ENCODE measurements at places on chromosomes 5 and 9.

DNA sequence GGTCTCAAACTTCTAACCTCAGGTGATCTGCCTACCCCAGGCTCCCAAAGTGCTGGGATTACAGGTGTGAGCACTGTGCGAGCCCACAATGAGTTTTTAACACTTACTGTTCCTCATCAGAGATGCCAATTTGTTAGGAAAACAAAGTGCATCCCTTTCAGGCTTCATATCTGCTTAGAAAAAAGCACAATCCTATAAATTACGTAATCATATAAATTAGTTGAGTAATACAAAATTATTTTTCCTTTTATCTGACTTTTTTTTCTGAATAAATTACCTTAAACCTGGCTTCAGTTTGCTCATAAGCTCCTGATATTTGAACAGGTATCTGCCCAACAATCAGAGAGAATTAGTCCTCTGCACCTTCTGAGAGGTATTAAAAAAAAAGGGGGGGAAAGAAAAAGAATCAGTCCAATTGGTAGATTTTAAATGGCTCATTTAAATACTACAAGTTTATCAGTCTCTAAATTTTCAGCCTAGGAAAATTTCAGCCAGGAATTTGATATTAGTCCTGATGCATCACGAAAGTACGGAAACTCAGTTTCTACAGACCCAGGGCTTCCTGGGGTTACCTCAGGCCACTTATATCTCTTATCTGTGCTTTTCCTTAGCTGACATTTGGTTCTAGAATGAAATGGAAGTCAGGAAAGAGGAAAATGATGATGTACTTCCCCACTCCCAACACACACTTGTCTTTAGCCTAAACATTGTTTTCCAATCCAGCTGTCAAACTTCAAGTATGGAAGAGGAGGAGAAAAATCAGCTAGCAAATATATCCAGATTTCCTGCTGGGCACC lies 26.8 kb downstream of the ITGA1 start:
- DNase-seq: no peak

- no peak for DNase-seq
These were observed 40.7 kb downstream of the HRH2 start for GRCh38 chr5:175698401-175699115.

GRCh38 chr5:127997201-127997704 lies 86.3 kb upstream of the SLC12A2 start:
- no peak for DNase-seq

DNA sequence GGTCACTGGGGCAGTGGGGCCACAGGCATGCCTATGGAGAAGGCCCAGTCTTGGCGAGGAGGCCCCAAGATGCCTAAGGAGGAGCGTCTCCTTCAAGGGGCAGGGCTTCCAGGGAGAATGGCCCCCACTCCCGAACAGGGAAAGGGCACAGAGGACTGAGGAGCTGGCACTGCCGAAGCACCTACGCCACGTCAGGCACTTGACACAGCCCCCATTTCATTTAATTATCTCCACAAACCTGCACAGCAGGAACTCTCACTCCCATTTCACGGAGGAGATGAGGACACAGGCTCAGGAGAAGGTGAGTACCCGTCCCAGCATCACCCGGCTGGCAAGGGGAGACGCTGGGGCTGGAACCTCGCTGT lies 26.0 kb downstream of the EGR1 start:
- DNase-seq: no peak

GRCh38 chr5:160556846-160557245 lies 135.2 kb downstream of the PTTG1 start:
- no peak for DNase-seq

DNA sequence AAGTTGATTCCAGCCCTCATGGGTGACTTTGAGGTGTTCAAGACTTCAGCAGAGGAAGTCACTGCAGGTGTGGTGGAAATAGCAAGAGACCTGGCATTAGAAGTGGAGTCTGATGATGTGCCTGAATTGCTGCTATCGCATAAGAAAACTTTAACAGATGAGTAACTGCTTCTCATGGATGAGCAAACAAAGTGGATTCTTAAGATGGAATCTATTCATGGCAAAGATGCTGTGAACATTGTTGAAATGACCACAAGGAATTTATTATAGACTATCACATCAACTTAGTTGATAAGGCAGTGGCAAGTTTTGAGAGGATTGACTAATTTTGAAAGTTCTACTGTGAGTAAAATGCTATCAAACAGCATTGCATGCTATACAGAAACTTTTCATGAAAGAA lies 17.1 kb upstream of the POU4F3 start:
- no peak for DNase-seq

DNA sequence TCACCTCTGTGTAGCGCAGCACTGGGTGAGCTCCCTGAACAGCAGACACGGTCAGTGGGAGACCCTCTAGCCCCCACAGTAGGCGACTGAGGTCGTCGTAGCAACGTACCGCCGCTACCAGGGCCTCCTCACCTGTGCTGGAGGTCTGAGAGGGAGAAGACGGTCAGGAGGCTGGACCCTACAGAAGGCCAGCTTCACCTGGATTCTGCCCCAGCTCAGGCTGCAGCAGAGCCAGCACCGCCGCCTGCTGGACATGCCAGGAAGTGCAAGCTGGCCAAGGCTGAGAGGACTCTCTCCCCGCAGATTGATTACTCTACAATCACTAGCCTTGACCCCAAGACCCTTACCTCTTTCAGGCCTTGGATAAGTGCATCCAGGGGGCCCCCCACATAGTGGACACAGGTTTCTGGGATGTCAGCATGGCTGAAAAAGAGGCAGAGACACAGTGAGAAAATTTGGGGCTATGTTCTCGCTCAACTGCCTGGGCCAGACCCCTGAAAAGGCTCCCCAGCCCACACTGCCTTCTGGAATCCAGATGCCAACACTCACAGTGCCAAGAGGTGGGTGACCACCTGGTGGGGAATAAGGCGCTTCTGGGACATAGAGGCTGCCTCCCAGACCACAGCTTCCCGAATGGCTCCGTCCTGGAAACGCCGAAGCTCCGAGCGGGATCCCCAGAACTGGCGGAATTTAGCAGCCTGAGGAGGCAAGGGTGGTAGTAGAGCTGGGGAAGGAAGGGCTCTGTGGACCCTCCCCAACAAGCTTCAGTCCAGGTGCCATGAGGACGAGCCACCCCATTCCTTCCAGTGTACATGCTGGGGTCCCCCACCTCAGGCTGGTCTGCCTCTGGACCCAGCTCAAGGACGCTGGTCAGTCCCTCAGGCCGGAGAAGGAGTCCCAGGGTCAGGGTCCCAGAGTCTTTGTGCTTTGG lies 6.9 kb downstream of the NOL6 start:
- peak; percentile 69 for DNase-seq

DNA sequence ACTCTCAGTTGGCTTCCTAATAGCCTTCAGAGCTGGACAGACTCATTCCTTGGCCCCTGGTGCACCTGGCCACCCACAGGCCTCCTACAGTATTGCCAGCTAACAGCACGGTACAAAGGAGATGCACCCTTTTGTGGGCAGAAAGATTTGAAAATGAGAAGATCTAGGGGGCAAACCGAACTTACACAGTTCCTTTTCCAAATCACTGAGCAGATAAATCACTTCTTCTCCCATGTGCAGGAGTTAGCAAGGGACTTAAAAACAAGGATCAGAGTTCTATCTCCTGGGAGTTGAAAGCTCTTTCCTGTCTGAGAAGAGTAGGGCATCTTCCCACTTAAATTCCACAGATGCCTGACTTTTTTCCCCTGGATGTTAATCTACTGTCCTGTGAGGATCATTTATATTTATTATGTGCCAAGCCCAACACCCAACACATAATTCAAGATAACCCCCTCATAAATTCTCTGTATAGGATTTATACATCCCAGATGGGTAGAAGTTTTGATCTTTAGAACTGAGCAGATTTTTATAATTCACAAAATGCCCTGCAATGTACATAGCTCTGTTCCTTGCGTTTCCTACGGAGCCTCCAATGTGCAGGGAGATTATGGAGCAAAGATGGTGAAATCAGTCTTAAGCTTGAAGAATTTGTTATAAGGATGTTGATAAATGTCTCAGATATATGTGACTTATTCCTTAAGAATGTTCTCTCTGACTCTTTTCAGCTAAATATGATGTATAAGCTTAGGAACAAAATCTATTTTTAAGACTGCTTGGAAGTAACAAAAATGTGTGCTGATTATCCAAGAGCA lies 207.2 kb upstream of the DAPK1 start:
- DNase-seq: no peak

DNA sequence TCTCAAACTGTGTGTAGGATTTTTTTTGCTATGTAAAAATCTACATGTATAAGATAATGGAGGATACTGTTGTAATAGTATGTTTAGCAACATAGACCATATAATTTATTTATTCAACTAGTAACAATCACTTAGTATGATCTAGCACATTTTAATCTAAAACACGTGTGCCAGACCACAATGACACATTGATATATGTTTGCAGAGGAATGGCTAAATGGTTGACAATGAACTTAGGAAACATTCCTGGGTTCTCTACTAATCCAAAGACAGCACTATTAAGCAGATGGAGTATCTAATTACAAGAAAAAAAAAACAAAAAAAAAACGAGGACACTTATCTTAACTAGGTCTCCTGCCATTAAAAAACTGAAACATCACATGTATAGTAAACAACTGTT lies 261.7 kb upstream of the PAPPA start:
- DNase-seq: no peak

GRCh38 chr5:81425569-81425968 lies 31.6 kb upstream of the ACOT12 start:
- DNase-seq: no peak

DNA sequence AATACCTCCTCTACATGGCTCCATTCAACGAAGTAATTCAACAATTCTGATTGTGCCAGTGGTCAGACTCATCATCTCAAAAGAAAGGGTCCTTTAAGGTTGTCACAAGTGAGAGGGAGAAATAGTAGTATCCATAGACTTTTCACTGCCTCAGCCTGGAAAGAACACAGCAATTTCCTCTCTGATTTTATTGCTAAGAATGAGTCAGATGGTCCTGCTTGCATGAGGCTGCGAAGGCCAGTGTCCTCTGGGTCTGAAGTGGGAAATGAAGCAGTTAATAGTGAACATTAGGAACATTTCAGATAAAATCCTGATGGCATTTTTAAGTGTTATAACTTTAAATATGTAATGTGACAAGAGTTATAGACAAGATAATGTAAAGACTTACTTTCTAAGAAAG lies 979.0 kb downstream of the EFNA5 start:
- no peak for DNase-seq

DNA sequence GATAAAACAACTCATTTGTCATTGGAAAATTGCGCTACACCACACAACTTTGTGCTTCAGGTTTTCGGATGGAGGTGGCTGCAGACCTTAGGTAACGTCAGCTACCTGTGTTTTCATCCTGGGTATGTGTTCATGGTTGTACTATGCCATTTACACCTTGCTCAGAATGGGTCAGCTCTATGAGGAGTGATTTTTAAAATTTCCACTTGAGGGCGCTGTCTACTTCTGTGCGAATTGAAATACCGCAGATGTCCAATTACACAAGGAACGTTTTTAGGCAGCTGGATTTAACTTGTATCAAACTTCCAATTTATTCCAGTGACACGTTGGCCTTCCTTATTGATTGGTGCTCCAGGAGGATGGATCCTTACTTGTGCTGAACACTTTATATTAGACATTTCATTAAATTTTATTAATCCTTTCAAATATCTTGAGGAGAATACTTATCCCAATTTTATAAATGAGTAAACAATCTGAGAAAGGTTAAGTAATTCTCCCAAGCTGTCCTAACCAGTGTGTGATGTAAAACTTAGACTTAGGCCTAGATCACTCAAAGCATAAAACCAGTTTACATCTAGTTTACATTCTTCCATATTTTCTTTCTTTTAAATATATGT lies 23.4 kb downstream of the DMRTA1 start:
- peak; percentile 11 for DNase-seq

- no peak for DNase-seq
These were observed 319.5 kb downstream of the PIK3R1 start for GRCh38 chr5:68534956-68535520.

DNA sequence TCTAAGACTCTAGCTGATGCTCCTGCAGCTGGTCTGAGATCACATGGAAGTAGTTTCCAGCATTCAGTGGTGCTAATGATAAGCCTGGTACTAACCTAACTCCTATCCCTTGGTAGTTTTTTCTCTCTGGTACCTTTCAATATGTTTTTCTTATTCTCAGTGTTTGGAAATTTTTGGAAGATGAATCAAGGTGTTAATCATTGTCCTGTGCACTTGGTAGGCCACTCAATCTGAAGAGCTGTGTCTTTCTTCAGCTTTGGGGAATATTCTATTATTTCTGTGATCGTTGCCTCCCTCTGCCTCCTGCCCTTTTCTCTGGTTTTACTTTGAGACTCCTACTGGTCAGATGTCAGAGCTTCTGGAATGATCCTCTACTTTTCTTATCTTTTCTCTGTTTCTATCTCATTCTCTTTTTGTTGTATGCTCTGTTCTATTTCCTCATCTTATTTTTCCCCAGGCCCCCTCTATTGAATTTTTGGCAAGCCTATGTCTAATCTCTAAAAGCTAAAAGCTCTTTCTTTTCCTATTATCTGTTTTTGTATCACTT lies 136.8 kb downstream of the APBA1 start:
- no peak for DNase-seq

DNA sequence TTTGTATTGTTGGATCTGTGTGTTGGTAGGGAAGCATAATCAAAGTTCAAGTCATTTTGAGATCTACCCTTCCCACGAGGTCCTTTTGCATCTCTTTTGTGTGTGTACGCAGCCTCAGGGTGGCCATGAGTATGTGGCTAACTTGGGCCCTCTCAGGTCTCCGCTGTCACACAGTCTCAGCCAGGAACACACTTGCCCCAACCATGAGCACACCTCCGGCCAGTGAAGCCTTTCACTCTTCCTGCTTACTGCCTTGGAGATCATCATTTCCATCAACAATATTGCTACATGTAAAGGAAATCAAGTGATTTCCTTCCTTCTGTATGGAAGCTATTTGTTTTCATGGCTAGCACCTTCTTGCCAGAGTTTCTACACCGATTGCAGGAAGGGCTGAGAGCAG lies 13.9 kb downstream of the ZNF346 start:
- no peak for DNase-seq

DNA sequence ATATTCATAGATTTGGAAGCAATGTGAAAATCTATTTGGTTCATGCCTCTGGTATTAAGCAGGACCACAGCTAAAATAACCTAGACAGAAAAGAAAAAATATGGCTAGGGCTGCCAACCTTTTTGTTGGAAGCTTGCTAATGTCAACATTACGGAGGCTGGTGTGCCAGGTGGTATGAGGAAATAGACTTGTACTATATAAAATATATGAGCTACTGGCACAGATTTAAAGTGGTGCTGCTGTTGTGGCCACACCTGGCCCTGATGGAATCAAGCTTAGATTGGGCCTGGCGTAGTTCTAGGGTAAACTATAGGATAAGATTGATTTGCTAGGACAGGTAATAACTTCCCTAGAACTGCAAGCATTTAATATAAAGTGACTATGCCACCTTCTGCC lies 10.6 kb upstream of the PARP8 start:
- no peak for DNase-seq

DNA sequence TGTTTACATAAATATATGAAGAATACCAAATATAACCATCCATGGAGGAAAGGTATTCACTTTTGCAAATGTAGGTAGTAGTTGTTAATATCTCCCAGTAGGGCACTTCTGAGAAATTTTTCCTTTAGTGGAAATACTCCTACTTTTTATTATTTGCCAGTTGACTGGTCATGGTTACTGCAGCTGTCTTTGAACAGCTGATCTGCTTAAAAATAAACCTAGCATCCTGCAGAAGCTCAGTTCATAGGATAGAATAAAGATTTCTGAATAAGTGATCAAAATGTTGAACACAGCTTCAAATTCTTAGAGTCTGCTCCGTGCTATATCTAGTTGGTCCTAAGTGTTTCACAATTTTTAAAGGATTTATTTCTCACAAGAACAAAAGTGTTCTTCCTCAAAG lies 270.7 kb upstream of the TRPC7 start:
- no peak for DNase-seq
